Stimulated activated CD8-positive, alpha-beta memory T cell treated with anti-CD3 and anti-CD28 coated beads, Interleukin-2, amount 100 ng/mL, for 48 hours (primary cell): ENCODE measurements at places on chromosomes 13 and 19.

DNA sequence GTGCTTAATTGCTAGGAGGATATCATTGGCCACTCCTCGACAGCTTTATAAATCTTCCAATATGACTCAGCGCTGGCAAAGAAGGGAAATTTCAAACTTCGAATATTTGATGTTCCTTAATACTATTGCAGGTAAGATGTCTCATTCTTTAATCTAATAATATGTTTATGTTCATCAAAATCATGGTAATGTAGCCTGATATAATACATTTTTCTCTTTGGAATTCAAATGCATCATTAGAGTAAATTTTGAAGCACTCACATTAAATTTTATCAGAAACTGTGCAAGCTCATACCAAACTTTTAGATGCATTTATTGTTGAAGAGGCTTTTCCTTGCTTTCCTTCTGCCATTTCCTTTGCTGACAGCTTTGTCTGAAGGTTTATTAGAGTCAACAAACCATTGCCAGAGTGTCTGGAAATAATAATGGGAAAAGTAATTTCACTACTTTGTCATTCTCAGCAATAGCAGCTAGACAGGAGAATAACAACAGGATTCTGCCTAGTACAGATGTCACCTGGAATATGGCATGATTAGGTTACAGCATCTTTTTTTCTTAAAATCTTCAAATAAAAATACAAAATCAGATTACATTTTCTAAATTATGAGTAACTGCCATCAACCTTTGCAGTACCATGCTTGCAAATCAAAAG, 78.6 kb upstream of the MAB21L1 start:
- DNase-seq: no peak

- DNase-seq: no peak
Measured at GRCh38 chr19:6593651-6594416, 2.9 kb upstream of the CD70 start.

DNA sequence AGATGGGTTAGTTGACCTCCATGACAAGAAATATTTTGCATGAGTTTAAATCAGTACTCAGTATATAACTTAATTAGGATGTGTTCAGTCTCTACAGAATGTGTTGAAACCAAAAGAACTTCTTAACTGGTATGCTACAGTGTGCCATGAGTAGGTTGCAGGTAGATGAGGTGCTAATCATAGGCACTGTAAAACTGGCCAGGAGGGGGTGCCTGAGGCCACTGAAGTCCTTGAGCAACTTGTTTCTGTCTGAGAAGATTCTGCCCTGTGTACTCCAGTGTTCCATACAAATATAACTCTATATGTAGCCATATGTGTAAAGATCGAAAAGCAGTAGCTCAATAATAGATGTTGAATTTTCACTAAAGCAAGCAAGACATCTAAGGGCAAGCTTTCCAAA, 549.2 kb upstream of the KLF12 start:
- no peak for DNase-seq

GRCh38 chr19:30225676-30226463, 146.3 kb upstream of the ZNF536 start:
- DNase-seq: no peak

DNA sequence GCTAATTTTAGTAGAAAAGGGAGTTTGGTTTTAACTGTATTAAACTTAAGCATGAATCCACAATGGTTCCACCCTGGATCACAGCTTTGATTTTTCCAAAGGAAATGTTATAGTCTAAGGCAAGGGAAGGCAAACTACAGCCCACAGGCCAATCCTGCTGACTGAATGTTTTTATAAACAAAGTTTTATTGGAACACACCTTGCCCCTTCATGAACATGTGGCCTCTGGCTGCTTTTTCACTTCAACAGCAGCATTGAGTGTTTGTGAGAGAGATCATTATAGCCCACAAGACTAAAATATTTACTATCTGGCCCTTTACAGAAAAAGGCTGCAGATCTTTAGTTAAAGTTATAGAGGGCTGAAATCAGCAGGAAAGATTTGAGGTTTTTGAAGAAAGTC, 198.7 kb downstream of the IRS2 start:
- DNase-seq: no peak

- no peak for DNase-seq
Measured at GRCh38 chr13:73516731-73517130, 457.9 kb downstream of the KLF5 start.

DNA sequence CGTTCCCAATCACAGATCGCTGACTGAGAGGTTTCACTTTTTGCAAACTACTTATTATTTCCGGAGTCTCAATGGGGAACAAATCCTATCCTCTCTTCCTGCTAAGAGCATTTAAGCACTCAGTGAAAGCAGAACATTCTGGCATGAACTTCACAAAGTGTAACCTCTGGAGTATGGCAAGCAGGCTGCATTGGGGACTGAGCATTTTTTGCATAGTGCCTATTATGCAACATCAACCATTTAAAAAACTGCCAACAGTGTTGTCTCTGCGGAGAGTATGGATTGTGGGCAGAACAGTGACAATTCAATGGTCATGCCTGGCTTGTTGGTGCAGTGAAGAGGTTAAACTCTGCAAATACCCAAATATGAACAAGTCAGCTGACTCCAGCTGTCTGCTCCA, 484.6 kb downstream of the OLFM4 start:
- no peak for DNase-seq

- no peak for DNase-seq
Measured at GRCh38 chr19:49189259-49189658, 31.7 kb downstream of the TRPM4 start.

DNA sequence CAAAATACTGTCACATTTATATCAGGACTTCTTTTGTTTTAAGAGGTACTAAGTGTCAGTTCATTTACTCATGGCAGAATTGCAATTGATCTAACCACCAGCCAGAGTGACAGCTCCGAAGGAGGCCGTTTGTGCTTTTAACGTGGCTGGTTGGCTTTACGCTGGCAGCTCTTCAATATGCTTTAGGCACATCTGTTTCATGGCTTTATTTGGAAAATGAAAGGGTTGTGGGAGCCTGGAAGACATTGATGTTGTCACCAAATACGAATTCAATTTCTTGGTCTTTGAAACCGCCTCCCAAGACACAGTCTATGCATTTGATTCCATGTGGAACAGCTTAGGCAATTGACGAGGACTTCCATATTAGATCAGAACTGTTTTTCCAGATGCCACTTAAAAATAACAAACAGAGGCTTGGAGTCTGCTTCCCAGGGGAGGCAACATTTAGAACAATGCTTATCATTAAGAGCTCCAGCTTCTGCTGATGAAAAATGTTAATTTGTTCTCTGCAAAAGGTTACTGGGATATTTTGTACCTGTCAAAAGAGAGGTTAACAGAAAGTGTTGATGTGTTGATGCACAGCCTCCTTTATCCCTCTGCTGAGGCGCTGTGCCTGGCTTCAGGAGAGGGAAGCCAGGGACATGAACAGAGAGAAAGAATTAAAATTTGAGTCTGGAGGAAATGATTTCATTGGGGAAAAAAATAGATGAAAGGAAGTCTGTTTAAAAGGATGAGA, 64.0 kb upstream of the TNFRSF19 start:
- DNase-seq: no peak

DNA sequence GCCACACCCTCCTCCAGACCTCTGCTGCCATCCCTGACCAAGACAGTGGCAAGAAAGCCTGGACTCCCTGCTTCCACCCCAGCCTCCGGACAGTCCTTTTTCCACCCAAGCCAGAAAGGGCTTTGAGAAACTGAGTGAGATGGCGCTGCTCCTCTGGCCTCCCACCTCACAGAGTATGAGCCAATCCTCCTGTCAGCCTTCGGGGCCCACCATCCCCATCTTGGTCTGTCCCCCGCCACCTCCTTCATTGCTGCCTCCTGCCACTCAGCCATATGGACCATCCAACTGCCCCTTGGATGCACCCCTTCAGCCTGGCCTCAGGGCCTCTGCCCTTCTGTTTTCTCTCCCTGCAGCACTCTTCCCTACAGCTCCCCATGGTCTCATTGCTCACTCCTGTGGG, 125.7 kb downstream of the CRYL1 start:
- no peak for DNase-seq

GRCh38 chr19:13610039-13610691, 103.9 kb upstream of the CACNA1A start:
- no peak for DNase-seq

- no peak for DNase-seq
Measured at GRCh38 chr13:84574851-84575250, 692.6 kb upstream of the SLITRK1 start.

DNA sequence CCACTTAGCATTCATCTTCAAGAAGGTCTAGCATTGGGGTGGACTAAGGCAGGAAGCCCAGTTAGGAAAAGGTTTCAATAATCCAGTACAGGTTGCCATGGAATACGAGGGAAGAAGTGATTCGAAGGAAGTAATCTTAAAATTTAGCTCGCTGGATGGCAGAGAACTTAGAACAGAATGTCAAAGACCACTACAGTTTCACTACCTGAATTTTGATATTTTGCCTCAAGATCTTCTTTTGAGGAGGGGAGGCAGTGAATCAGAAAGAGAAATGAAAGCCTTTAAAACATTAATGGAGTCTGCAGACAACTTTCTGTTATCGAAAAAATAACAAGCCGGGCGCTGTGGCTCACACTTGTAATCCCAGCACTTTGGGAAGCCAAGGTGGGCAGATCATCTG, 7.0 kb upstream of the RAB8A start:
- no peak for DNase-seq

- no peak for DNase-seq
Measured at GRCh38 chr19:16829822-16830289, 658 bp downstream of the SIN3B start.

DNA sequence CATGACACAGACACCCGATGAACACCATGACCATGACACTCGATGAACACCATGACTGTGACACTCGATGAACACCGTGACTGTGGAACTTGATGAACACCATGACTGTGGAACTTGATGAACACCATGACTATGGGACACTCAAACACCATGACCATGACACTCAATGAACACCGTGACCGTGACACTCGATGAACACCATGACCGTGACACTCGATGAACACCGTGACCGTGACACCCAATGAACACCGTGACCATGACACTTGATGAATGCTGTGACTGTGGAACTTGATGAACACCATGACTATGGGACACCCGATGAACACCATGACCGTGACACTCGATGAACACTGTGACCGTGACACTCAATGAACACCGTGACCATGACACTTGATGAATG, 31.5 kb downstream of the ZFR2 start:
- DNase-seq: no peak

- DNase-seq: no peak
Measured at GRCh38 chr13:73828811-73829210, 305.4 kb downstream of the KLF12 start.

- no peak for DNase-seq
Measured at GRCh38 chr13:41494202-41494601, 36.9 kb downstream of the RGCC start.

GRCh38 chr19:29098863-29099481, 114.0 kb downstream of the UQCRFS1 start:
- DNase-seq: no peak

- no peak for DNase-seq
Measured at GRCh38 chr19:10517760-10518443, 655 bp upstream of the S1PR5 start.

DNA sequence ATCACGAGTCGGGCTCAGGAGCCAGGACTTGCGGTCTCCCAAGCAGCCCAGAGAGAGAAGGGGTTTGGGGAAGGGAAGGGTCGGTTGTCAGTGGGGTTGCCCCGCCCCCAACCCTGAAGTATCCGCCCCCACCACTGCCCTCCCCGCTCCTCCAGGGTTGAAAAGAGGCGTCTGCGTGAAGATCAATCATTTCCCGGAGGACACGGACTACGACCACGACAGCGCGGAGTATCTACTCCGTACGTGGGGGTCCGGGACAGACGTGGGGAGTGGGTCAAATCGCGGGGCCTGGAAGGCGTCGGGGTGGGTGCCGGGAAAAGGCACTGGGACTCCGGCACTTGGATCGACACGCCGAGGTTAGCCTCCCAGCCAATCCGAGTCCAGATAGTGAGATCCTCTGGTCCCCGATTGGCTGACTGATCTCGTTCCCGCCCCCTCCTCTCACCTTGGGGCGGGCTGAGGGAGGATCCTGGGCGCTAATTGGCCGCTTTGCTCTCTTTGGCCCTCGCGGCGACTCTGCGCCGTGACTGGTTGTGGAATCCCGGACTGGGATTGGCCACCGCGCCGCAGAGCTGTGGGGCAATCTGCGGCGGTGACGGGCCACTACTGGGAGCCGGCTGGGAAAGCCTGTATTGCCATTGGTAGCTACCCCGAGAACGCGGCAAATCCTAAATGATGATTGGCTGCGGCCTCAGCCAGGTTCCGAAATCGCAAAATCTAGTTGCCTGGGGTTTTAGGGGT, 13.3 kb upstream of the CACNG6 start:
- no peak for DNase-seq

DNA sequence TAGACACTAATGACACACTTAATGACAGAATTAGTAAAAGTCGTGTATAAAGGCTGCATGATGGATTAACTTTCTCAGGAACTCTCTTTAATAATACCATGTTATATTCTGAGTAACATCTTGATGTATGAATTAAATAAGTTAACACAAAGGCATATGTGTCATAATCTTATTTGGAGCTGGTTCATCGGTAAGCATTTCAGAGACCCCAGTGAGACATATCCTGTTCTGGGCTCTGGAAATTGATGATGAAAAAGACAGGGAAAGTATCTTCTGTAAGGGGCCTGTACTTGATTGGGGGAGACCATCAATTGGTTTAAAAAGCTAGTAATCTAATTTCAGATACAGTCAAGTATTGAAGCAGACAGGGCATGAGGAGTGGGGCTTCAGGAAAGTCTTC, 547.9 kb downstream of the GPC6 start:
- no peak for DNase-seq

DNA sequence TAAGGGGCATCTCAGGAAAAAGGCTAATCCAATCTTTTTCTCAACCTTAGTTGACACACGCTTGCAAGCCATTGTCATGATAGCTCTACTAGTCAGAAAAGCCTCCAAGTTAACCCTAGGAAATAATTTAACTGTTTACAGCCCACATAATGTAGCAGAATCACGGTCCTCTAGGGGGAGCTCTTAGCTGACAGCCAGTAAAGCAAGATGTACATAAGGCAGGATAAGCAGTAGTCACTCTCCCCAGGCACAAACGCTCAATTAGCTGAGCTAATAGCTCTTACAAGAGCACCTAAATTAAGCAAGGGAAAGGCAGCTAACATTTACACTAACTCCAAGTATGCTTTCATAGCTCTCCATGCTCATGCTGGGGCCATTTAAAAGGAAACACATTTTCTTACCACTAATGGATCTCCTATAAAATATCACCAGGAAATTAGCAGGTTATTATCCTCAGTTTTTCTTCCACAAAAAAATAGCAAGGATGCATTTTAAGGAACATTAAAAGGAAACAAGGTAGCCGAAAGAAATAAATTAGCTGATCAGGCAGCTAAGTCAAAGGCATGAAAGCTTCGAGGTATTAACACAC, 33.7 kb upstream of the ZSCAN5A start:
- DNase-seq: no peak

GRCh38 chr13:52846567-52847321, 1.7 kb downstream of the PCDH8 start:
- no peak for DNase-seq

- DNase-seq: no peak
Measured at GRCh38 chr13:110983241-110983640, 68.4 kb upstream of the ANKRD10 start.

- DNase-seq: peak; percentile 63
Measured at GRCh38 chr19:12092065-12092867, 27.7 kb downstream of the ZNF844 start.

GRCh38 chr19:51250786-51251467, at the start of gene SIGLECL1:
SIGLECL1 (plus strand) TSS chr19:51251080; CDS start chr19:51264073, 12,993 bp downstream.
- no peak for DNase-seq
